A375 (cell line): ENCODE measurements at places on chromosomes 6 and 20. TPM values are rescaled to one million over a fixed set of nuclear protein-coding genes. Genes with fewer than 3 reads are reported as not detected.

HLA-DRB5 gene
- 40.7 and 40.9 TPM in 2 replicates for total RNA-seq

DACT2 gene
- not detected in 2 replicates for total RNA-seq

MRAP2 gene
- 0.19 and 0.49 TPM in 2 replicates for total RNA-seq

SLC22A3 gene
- not detected in 2 replicates for total RNA-seq

B3GALT4 gene
- 1.1 and 2.6 TPM in 2 replicates for total RNA-seq
